Stimulated activated CD8-positive, alpha-beta memory T cell treated with anti-CD3 and anti-CD28 coated beads, Interleukin-12 subunit alpha, Interleukin-12 subunit beta, amount 100 ng/mL, for 4 hours (primary cell): ENCODE measurements at places on chromosomes 11 and 22.

DNA sequence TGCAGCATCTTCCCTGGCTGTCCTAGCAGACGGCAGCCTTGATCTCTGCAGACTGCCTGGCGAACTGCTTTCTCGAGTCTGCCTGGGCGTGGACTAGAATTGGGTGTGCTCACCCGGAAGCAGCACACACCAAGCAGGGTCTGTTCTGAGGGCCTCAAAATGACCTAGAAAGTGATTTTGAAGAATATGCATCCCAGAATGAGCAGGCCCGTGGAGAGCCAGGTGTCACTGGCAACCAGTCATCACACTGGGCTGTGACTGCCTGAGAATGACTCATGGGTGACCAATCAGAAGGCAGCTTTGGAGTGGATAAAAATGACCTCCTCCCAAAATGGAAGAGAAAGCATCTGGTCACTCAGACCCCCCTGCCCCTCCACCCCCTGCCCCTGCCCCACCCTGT is 114.9 kb upstream of the NECTIN1 start:
- no peak for DNase-seq

DNA sequence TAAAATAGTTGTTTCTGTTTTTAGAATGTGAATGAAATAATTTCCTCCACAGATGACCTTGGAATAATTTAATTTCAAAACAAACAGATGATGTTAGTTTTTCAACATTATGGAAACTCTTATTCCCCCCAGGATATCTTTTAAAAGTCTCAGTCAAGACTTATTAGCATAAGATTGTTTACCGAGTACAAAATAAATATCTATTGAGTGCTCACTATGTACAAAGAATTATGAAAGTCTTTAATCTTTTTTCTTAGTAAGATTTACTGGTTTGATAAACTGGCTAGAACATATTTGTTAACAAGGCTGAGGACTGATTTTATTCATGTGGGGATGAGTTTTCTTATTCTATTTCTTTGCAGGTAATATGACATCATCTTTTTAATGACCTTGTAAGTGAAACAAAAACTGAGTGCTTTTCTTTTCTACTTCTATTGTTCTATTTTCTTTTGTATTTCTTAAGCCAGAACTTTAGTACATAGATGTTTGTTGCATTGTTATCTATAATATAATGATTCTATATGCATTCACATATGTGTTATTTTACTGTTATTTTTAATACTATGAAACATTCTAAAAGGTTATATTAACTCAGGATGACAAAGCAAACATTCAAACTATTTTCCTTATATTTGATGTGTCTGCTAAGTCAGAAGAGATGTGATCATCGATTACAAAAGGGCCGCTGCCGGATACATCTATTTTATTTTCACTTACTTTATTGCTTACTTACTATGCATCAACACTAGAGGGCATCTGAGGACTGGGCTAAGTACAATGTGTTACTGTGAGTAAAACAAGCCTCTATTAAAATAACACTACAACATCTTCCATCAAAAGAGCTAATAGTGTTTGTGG is 111.0 kb upstream of the ARHGAP42 start:
- DNase-seq: no peak

DNA sequence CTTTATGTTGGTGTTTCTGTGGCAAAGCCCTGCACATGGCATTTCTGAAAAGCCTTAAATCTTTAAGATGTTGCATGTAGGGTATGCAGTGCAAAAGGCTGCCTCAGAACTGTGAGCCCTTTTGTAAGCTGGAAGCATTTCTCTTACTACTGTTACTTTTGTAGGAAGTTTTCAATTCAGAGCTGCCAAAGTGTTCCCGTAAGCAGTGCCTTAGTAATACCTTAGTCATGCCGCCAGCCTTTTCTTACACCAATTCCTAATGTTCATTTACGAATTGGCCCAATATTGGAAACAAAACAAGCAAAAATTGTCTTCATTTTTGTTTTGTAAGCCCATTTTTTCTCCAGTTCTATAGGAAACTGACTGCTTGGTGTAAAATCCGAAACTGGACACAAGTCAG is 67.4 kb upstream of the RASSF10 start:
- DNase-seq: no peak

DNA sequence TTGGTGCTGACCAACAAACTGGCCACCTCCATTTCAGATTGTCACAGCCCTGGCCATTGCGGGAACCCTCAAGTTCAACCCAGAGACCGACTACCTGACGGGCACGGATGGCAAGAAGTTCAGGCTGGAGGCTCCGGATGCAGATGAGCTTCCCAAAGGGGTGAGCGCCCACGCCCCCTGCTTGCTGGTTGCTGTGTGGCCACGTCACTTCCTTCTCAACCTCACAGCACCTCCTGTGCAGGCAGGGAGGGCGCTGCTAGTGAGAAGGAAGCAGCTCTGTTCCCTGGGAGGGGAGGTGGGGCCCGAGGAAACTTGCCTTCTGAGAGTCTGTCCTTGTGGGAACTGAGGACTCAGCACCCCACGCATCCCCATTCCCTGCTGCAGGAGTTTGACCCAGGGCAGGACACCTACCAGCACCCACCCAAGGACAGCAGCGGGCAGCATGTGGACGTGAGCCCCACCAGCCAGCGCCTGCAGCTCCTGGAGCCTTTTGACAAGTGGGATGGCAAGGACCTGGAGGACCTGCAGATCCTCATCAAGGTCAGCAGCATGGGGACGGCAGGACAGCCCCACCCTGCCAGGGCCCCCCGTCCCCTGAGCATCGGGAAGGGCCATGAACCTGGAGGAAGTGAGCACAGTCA is 19.3 kb downstream of the POLR3H start:
- peak; percentile 45 for DNase-seq

DNA sequence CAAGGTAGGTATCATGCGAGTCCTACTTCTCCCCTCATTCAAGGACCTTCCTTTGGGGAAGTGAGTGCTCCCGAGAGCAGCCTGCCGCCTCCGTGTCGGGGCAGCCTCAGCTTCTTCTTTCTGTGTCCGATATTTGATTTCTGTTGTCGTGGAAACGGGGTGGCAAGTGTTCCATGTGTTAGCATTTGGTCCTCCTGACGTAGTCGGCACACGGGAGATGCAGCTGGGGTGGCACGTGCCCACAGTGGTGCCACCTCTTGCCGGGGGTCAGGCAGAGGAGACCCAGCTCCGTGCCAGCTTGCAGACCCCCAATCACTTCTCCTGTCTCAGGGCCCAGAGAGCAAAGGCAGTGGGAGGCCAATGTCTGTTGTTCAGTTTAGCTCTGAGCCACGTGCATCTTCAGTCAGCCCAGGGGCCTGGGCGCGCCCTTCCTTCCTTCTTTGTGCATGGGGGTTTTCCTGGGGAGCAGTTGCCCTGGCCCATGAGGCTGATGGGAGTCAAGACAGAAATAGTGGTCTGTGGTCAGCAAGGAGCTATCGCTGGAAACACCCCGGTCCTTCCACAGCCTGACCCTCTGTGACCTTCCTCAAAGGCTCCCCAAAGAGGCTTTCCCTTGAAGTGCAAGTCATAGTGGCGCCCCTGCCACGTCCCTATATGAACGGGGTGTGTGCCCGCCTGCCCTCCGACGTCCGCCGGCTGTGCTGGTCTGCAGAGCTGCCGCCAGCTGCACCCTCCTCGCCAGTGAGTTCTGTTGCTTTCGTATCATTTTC is 44.5 kb downstream of the PARVB start:
- DNase-seq: no peak
